ENCODE measurements at places on chromosomes 2 and 18.
A peak's percentile ranks its signal among the peaks of the same experiment; 100 is the strongest.

DNA sequence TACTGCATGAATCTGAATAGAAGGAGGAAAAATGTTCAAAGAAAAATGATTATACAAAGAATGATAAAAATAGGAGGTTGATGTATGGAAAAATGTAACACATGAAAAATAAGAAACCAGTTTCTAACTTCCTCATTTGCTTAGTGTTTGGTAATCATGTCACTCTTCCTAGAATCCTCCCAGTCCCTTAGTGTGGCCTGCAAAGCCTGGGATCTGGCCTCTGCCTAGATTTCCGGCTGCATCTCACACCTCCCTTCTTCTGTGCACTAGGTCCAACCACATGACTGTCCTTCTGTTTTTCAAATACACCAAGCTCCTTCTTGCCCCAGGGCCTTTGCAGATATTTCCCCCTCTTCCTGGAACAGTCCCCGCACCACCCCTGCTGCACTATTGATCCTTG, 76.8 kb upstream of the RBMS1 start:
- no peak for DNase-seq

DNA sequence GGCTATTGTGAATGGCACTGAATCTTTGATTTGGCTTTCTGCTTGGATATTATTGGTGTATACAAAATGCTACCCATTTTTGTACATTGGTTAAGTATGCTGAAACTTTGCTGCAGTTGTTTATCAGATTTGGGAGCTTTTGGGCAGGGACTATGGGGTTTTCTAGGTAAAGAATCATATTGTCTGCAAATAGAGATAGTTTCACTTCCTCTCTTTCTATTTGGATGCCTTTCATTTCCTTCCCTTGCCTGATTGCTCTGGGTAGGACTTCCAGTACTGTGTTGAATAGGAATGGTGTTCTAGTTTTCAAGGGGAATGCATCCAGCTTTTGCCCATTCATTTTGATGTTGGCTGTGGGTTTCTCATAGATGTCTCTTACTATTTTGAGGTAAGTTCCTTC, 489.1 kb upstream of the LRATD1 start:
- DNase-seq: no peak

GRCh38 chr18:71986351-71987050, 557.6 kb downstream of the CBLN2 start:
- DNase-seq: no peak

GRCh38 chr18:28684746-28685355, 507.9 kb upstream of the CDH2 start:
- no peak for DNase-seq

- no peak for DNase-seq
Observed at GRCh38 chr2:10584242-10584753, 105.5 kb downstream of the NOL10 start.

- DNase-seq: no peak
Observed at GRCh38 chr2:29480426-29480825, 365.2 kb downstream of the CLIP4 start.

- DNase-seq: no peak
Observed at GRCh38 chr18:55430026-55430425, 158.0 kb downstream of the TCF4 start.

DNA sequence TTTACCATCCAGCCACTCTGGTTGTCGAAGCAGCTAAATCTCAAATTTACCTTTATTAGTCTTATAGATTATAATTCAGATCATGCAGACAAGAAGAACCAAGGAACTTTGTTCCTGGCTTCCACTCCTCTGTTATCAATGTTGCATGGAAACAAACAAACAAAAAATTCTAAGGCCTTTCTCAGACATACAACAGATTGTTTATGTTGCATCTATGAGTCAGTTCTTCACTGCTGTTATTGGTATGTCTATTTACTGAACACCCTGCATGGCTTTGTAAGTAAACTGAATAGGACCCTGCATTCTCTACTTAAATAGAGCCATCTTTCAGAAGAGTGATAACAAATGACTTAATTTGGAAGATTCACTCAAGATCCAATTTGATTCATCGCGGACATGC, 1.6 kb upstream of the ANKRD44 start:
- DNase-seq: no peak

DNA sequence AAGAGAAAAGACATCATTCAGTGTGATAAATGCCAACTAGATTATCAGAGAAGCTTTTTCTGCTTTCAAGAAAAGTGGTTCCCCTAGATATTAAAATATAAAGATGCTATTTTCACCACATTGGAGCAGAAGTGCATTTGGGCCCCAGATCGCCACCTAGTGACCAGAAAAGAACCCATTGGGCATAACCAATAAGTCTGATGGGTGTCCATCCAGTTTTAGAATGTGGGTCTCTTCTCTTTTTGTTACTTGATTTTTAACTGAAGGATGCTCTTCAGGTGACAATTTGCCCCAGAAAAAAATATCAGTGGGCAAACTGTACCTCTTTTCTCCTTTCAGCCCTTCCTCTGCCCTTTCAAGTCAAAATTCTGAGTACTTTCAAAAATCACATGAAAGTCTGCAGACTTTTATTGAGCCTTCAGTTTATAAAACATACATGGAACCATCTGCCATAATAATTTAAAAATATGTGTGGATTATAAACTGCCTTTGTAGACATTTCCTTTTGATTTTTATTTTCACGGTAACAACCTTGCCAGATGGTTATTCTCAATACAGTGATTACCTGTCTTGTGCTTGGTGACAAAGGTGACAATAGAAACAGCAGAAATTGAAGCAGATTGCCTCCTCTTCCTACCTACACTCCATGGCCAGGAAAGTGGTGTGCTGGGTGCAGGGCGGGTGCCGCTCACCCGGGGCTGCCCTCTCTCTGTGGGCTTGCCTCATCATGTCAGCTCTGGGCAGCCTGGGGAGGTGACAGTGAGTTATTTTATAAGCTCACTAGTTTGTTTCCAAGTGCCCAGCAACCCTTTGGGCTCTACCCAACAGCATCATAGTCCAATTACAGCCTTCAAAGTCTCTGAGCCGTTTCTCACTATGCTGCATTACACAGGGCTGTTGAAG, 124.5 kb downstream of the DCDC2C start:
- no peak for DNase-seq

- DNase-seq: no peak
Observed at GRCh38 chr18:22093731-22094357, 75.5 kb upstream of the GATA6 start.

DNA sequence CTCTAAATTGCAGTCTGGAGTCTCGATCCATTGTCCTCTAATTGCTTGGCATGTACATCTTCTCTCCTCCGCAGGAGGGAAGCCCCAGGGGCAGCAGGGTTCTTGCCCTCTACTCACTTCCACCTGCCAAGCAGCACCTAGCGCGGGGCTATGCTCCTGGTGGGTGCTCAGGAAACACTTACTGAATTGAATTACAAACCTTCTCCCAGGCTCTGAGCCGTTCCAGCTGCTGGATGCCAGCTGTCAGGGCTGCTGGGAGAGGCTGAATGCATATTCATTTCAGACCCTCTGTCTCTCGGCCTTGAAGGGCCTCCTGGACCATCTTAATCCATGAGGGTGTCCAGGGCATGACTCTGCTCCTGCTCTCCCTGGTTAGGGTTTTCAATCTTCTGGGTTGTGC, 94.0 kb downstream of the CELF4 start:
- DNase-seq: no peak

DNA sequence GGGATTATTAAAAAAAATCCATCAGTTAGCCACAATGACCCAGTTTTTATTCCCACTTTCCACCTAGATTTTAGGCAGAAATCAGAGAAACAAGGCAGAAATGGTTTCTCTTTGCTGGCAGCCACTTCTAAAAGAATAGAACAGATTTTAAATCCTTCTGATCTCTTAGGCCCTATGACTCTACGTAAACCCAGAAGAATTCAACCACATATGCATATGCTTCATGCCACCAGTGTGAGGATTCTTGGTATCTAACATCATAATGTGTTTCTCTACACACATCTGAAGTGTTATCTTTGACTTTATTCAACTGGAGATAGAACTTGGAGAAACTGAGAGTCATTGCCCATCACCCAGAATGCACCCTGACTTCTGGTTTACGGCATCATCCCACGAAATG, 128.7 kb upstream of the TANK start:
- no peak for DNase-seq

DNA sequence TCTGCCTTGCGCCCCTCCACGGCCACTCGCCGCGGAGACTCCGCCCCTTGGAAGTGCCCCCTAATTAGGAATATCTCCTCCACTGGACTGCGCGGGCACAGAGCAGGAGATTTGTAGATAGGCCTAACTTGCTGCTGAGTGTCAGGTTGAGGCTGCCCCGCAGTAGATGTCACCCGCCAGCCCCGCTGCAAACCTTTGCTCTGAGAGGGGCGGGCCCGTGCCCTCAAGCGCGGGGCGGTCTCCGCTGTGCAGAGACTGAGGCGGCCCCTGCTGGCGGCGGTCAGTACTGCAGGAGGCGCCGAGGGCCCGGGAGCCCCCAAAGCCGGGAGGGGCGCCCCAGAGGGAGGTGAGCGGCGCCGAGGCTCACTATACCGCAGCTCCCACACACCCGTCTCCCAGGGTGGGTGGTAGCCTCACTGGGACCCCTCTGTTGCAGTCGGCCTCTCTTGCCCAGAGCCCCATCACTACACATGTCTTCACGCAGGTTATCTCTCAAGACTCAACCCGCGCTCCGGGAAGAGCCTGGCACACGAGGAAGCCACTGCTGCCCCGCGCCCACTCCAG, 2.9 kb upstream of the NEURL3 start:
- DNase-seq: peak; percentile 78

- DNase-seq: no peak
Observed at GRCh38 chr2:238228700-238229099, 11.1 kb downstream of the HES6 start.
